ENCODE measurements at places on chromosomes 13 and 19.
A peak's percentile ranks its signal among the peaks of the same experiment; 100 is the strongest.

DNA sequence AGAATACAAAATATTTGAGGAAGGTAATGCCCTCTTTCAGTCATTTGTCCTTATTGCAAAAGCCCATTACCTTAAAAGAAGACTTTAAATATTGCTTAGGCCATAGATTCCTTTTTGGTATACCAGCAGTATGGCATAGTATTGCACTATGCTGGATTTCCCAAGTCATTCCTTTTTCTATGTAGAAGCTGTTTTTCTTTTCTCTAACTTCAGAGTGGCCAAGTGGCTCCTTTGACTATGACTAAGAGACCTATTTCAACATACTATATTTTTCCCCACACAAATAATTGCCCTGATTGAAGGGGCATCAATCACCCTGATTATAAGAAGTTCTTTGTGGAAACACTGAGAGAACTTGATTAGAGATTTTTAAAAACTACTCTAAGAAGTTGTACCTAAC, 68.6 kb downstream of the UFM1 start:
- no peak for DNase-seq

DNA sequence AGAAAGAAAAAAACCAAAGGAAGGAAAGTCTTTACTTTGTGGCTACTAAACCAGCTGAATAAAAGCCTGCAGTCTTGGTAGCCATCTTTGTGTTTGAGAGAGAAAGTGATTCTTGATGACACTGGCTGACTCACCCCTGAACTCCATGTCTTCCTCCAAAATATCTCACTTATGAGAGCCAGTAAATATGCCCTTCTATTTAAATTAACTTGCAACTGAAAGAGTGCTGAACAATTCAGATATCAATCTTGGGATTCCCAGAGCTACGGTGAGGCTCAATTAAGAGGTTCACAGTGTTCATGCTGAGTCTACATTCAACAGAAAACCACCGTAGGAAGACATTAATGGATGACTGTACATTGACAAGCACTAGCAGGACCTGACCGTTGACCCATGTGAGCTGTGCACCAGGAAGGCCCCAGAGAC, 57.9 kb downstream of the KCTD12 start:
- no peak for DNase-seq

- DNase-seq, result no peak
These were observed 15.7 kb downstream of the LRRC4B start for GRCh38 chr19:50552540-50552939.

- DNase-seq, result no peak
These were observed 42.1 kb downstream of the ATP11A start for GRCh38 chr13:112731667-112732616.

DNA sequence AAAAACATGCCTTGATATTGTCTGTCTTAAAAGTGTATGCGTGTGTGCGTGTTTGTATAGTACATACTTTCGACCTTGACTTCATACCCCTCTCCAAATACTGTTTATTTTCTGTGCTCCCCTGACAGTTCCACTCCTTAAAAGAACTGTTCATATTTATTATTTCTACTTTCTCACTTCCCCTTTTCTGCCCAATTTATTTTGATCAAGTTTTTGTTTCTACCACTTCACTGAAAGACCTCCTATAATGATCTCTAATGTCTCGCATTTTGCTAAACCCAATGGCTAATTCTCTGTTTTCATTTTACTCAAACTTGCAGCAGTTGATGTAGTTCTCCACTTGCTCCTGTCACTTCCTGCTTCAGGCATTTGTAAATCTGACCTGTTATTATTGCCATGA, 426.1 kb upstream of the KLF12 start:
- no peak for DNase-seq

DNA sequence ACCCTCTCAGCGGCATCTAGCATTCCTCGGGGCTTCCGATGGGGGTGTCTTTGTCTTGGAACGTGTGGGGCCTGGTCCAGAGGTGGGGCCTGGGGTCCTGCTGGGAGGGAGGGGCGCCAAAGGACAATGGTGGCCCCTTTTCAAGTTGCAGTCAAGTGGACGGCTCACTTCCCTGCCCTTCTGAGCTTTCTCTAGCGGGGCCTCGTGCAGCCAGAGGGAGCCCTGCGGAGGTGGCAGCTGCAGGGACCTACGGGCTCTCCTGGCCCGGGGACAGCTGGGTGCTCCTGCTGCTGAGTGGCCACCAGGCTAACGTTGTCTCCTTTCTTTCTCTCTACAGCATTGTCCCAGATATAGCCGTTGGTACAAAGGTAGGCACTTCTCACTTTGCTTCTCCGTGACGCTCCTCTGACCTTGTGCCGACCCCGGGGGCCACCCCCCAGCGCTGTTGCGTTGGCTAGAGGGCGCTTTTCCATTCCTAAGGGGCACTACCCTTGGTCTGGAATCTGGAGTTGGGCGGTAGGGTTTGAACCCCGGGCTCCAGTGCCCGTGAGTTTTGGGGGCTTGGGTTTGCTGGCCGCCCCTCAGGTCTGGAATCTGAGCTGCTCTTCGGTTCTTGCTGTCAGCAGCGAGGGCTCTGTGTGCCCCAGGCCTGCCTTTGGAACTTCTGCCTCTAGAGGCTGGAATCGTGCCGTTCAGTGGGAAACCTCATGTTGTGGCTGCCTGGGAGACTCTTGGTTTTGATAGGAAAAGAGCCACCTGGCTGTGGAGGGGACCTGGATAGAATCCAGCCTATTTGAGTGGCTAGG, 2.0 kb downstream of the PTBP1 start:
- no peak for DNase-seq

GRCh38 chr13:41273831-41274441, 10.6 kb upstream of the MTRF1 start:
- DNase-seq, result no peak

- no peak for DNase-seq
These were observed 176.4 kb upstream of the TSHZ3 start for GRCh38 chr19:31525610-31526147.

- DNase-seq, result no peak
These were observed 22.5 kb upstream of the ZNF99 start for GRCh38 chr19:22806418-22806817.

GRCh38 chr13:51719394-51719793, 84.6 kb downstream of the DHRS12 start:
- DNase-seq, result no peak

DNA sequence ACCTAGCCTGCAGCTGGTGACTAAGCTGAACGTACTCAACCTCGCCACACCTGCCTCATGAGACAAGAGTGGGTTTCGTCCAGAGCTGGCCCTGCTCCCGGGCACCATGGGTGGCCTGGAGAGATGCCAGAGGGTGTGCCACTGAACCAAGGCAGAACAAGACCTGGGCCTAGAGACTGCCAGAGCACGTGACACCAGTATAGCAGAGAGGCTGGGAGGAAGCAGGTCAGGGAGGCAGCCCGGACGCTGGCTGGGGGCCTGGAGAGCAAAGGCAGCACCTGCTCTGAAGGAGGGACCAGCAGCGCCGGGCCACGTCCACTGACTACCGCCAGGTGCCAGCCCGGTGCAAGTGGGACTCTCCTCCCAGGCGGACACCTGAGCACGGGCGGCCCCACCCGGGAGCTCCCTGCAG, 7.3 kb upstream of the C13orf46 start:
- peak; percentile 98 for DNase-seq

DNA sequence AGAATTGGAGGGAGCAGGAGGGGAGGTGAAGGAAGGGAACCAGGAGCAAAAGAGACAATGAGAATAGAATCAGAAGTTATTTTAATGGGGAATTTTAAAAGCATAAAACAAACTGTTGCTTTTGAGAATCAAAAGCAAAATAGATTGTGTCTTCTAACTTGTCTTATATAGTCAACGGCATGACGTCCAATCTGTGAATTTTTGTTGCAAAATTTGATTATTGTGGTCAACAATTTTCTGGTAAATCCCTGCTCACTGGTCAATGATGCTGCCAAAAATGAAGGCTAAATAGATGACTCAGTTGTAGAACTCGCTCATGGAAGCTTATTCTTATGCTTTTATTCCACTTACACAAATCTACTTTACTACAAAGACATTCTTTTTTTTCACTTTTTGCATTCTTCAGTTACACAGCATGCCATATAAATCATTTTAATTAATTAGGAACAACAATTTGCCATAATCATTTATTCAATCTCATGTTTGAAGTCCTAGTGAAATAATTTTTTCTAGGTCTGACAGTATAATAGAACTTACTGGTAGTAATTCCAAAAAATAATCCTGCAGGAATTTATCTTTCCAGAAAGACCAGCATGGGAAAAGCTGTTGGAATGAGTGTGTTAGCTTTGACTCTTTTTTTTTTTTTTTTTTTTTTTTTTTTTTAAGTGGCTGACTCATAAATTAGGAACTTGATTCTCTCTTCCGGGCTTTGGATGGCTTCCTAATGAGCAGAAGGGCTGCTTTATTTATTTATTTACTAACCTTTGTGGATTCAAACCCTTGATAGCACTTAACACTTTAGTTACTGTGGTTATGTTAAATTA, 256.9 kb downstream of the SPRY2 start:
- no peak for DNase-seq

- no peak for DNase-seq
These were observed 5.8 kb upstream of the TLE2 start for GRCh38 chr19:3034656-3035541.

DNA sequence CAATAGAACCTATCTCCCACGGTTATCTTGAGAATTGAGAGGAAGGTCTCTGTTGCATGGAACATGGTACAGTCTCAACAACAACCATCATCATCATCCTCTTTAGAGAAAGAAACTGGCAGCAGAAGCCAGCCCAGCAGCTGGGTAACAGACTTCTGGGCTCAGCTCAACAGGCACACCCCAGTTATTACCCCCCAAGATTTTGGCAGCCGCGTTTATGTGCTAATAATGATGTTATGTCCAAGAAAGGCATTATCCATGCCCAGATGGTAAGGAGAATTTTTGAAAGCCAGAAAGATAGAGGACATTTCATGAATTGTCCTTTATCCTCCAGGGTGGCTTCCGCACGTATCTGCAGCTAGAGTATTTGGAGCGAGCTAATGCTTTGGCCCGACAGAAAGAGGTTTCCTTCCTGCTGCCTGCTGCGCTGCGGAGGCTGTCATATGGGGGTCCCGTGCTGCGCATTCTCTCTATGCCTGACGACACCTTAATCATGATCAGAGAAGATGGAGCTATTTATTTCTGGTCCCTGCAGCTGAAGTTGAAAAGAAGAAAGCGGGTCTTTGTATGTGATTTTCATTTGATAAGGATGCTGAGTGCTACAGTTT, 89.9 kb downstream of the TEX26 start:
- DNase-seq, result no peak

DNA sequence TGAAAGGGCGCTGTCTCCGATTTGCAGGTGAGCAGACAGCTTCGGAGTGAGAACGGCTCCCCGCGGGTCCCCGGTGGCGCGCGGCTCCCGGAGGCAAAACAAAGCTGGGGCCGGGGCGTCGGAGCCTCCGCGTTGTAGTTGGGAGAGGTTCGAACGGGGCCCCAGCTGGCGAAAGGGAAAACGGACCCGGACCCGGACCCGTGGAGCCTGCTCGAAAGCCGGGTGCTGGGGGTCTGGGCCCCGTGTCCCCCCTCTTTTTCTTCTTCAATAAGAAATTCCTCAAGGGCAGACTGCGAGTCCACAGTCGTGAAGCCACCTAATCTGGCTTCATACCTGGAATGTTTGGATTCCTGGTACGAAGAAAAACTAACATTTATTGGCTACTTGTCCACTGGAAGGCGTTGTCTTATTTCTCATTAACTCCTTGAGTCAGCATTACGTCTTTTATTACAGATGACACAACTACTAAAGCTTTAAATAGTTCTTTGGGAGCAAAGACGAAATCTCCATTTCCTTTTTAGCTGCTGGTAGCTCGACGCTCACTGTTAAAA, 632 bp upstream of the MTIF3 start:
- DNase-seq, result no peak

DNA sequence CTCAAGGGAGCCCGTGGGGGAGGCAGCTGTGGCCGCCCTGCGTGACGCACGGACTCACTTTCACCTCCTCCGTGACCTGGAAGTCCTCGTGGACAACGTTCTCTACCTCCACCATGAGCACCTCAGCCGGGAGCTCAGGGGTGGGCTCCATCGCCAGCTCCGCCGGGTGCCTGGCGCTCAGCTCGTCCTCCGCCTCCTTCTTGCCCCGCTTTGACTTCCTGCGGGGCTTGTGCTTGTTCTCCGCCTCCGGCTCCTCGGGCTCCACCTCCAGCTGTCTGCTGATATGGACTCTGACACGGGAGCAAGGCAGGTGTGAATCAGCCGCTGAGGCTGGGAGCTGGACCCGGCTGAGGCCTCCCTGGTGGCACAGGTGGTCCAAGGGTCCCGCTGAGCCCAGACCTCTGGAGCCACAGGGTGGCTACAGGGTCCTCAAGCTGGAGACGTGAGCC, 8.2 kb downstream of the LONP1 start:
- no peak for DNase-seq

DNA sequence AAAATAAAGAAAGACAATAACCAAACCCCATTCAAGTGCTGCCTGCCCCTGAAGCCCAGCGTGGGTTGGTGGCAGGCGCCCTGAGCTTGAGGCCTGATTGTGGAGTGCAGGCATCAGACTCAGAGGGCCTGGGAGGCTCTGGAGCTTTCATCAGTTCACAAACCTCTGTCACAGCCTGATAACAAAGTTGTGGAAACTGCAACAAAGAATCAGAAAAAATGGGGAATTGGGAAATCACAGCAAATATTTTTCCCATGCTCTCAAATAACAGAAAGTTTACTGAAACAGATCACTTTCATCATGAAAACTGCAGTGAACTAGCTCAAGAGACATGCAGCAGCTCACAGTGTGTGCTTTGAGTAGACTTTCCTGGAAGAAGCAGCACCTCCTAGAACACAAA, 793.6 kb downstream of the UQCRFS1 start:
- DNase-seq, result no peak

- DNase-seq, result no peak
These were observed 29.8 kb upstream of the IL17D start for GRCh38 chr13:20673715-20674114.

GRCh38 chr13:22320991-22321390, 650.1 kb downstream of the FGF9 start:
- DNase-seq, result no peak

DNA sequence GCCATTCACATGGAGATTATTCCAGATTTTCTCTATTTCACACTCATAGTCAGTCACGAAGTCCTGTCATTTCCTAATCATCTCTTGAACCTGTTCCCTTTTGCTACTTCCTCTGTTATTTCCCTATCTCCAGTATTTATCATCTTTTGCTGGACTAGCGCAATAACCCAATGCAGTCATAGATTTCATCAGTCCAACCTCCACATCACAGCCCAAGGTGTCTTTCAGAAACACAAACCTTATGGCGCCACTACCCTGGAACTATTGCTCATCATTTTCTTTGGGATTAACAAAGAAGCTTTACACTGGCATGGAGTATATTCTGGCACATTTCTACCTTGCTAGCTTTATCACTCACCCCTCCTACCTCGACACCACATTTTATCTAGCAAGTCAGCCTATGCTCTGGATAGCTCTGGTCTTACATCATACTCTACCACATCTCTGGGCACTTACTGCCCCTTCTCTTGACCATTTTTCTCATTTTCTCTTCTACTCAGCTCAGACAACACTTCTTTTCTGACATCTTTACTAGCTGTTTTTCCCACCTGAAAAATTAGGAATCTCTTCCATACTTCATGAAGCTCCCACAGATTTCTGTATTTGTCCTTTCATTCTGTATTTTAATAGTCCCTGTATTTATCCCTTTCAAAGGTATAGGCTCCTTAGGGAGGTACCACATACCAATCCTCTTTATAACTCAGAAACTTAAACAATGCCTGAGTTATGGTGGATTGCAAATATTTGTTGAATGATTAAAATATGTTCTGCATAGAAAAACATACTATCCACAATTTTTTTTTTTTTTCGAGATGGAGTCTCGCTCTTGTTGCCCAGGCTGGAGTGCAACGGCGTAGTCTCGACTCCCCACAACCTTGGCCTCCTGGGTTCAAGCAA, 534.7 kb downstream of the KLF12 start:
- no peak for DNase-seq

GRCh38 chr13:79735228-79735627, 254.3 kb downstream of the NDFIP2 start:
- no peak for DNase-seq

- DNase-seq, result no peak
These were observed 50.4 kb downstream of the ATP8A2 start for GRCh38 chr13:25422153-25422552.

Data from NCI-H187 treated with DMSO at 0.1 percent for 48 hours (cell line).